Memory B cell (primary cell): ENCODE measurements at places on chromosomes 4 and X.

GRCh38 chr4:40550948-40551462, 78.7 kb downstream of the RBM47 start:
- peak; percentile 33 for DNase-seq

DNA sequence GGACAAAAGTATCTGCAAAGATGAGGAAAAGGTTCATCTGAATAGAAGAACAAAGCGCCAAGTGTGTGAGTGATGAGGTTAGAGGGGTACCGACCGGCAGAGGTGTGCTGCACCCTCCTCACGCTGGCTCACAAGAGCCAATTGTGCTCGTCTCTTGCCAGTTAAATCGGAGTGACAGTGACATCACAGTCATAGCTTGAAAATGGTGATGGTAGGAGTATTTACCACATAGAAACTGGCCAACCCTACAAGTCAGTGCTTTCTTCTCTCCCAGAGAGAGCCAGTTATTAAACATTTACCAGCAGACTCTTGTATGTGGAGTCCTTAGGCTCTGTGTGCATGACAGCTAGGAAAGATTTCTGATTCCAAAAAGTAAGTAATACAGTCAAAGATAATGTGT, 32.4 kb downstream of the CLDN22 start:
- DNase-seq = no peak

DNA sequence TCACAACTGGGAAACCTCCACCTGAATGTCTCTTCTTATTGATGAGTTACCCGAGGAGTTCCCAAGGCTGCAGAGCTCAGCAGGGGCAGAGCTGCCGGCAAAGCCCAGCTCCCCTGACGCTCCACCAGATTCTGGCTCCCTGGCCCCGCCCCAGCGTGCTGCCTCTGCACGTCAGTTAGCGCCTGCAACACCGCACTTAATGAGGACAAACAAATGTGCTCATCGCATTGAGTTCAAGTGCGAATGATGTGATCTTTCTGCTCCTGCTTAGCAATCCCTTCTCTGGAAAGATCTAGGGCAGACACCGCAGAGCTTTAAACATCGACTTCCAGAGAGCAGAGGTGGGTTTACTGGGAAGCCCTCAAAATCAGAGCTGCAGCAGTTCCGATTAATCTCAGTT, 55.5 kb upstream of the FBXW7 start:
- no peak for DNase-seq

DNA sequence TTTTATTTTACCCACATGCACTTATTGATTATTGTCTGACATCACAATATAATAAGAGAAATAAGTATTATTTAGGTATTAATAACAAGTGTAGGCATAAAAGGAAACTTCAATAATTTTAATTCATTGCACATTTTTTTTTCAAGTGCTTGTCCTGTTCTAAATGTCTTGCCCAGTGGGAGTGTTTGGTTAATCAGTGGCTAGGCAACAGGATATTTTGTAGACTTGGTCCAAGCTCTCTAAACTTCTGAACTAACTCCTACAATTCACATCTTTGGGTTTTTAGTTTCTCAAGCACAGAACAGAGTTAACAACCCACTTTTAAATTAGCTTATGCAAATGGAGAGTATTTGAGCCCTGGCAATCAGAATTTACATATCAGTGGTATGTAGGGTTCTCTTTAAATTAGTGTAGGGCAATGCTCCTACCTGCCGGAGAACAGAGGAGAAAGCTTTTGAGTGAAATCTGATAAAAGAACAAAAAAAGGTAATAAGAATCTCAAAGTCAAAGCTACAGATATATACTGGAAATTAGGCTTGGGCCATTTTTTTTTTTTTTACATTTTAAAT, 353.5 kb downstream of the ADGRL3 start:
- no peak for DNase-seq
